Tongue (tissue), 3 donors: ENCODE measurements at places on chromosomes 1 and 21.

DNA sequence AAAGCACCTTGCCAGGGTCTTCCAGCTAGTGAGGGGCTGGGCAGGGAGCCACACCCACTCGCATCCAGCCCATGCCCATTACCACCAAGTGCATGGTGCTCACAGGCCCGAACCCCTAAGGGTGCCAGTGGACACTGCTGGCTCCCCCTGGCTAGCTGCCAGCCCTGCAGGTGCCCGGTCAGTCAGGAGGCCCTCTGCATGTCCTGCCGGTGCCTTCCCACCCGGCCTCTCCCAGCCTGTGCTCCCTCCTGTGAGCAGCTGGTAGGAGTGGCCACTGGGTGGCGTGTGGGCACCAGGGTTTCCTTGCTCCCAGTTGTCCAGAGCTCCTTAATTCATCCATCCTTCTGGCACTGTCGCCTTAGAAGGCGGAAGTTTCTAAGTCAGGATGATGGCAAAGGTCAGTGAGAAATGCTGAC lies 33.4 kb downstream of the QSOX1 start:
- DNase-seq = peak; percentile 82

DNA sequence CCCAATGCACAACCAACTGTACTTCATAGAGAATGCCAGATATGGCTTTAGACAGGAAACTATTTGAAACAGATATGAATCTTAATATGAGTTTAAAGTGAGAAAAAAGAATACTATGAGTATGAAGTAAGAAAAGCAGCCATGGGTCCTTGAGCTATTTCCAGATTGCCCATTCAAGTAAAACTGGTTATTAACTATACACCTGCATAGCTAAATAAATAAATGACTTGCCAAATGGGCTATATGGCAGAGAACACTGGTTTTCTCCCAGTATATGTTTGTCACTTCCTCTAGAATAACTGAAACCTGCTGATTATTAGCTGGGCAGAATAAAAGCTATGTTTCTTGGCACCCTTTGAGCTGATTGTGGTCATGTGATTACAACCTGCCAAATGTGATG lies 17.0 kb upstream of the CD1C start:
- DNase-seq = no peak

DNA sequence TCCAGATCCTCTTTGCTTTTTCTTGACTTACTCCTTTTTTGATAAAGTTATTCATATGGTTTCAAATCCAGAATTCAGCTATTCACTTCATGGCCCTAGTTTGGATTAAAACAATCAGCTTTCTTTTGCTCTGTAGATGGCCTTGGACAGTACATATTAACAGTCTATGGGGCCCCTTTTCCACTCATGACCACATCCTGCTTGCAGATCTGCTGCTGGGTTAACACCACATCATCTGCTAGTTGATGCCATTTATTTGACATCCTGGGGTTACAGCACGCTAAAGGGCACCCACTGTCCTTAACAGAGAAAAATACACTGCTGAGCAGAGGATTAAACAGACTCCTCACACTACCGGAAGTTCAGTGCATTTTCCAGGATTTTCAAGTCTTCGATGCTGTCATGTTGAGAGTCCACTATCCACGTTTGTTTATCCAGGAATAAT lies 941 bp upstream of the IFI16 start:
- DNase-seq = no peak

GRCh38 chr1:27103498-27103897 lies 51.4 kb downstream of the SLC9A1 start:
- no peak for DNase-seq

DNA sequence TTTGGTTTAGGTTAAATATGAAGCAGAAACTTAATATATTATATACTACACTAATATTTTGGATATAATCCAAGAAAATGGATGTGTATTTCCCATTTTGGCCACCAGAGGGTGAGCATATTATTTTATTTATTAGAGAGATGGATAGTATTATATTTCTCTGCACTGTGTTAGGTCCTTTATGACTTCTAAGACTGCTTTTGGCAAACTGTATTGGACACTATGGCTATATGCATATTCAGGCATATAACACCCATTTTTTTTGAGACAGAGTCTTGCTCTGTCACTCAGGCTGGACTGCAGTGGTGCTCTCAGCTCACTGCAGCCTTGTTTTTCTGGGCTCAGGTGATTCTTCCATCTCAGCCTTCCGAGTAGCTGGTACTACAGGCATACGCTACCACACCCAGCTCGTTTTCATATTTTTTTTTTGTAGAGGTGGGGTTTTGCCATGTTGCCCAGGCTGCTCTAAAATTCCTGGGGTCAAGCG lies 17.8 kb upstream of the PGM1 start:
- DNase-seq = peak; percentile 63

- no peak for DNase-seq
These were observed 18.6 kb downstream of the DISP1 start for GRCh38 chr1:222833356-222833876.

DNA sequence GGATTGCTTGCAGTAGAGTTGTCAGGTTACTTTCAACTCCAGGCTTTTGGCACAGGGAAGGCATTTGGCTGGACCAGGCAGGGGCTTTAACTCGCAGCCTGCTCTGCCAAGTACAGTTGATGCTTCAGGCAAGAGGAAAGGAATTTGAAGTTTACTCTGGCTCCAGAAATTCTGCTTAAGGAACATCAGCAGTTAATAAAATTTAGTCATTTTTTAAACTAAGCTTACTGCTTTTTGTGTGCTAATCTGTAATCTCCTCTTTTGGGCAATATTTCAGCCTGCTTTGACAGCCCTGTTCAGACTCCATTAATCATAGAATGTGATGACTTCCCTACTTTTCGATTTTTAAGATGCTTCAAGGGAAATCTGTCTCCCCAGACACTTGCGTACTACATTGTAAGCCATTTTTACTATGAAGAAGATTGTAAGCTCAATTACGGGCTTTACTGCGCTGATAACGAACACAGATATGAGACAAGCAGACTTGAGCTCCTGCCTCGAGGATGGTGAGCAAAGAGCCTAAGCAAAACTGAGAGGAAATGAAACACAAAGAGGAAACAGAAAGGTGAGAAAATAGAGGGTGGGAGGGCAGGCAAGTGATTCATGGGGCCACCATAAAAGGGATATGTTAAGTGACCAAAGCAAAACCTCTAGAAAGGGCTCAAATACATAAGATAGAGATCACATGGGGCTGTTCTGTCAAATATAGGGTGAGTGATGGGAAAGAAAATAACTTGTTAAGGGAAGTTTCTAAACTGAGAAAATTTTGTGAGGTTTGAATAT lies 76.6 kb upstream of the VAV3 start:
- DNase-seq = peak; percentile 76

- no peak for DNase-seq
These were observed 156.9 kb downstream of the TOMM20 start for GRCh38 chr1:234971586-234972297.

- DNase-seq = no peak
These were observed 251.4 kb downstream of the ZNF648 start for GRCh38 chr1:181809991-181810545.

DNA sequence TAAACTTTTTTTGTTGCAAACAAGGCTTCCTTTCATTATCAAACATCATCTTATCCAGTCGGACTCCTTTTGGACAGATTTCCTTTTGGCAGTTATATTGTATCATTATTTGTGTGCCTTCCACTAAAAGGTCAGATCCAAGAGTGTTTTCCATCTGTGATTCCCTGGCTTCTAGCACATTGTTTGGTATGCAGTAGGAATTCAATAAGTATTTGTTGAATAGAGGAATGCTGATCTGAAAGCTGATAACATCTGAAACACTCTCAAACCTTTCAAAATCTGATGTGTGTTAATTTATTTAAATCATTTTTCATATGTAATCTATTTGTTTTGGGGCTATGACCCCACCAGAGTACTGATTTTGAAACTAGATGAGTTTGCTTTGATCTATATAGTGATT lies 39.0 kb downstream of the NDC1 start:
- no peak for DNase-seq

- no peak for DNase-seq
These were observed 173.6 kb downstream of the IER5 start for GRCh38 chr1:181262069-181262468.

DNA sequence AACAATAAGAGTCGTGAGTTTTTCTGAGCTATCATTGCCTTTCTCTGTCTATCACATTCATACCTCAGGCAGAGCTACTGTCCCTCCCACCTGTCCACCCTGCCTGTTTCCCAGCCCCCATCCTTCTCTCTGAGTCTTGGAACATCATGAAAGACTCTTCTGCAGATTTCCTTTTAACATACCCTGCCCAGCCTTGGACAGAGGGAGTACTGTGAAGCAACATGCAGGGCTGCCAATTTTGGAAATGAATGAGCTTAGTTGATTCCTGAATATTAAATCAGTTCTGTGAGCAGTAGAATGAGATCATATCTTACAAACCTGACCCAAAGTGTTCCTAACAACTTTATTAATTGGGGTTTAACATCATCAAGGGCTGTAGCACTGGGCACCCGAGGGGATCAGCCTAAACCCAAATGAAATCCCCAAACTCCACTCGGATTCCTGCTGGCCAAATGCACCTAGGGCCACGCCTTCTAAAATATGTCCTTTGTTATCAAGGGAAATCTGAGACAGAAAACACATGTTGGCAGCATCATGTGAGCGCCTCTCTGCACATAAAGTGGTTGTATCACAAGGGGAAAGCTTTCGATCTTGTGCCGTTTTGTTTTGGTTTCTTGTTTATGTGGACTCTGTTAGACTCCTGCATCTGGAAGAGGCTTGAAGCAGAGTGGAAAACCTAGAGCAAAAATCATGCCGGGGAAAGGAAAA lies 357.6 kb downstream of the KIF26B start:
- peak; percentile 64 for DNase-seq

DNA sequence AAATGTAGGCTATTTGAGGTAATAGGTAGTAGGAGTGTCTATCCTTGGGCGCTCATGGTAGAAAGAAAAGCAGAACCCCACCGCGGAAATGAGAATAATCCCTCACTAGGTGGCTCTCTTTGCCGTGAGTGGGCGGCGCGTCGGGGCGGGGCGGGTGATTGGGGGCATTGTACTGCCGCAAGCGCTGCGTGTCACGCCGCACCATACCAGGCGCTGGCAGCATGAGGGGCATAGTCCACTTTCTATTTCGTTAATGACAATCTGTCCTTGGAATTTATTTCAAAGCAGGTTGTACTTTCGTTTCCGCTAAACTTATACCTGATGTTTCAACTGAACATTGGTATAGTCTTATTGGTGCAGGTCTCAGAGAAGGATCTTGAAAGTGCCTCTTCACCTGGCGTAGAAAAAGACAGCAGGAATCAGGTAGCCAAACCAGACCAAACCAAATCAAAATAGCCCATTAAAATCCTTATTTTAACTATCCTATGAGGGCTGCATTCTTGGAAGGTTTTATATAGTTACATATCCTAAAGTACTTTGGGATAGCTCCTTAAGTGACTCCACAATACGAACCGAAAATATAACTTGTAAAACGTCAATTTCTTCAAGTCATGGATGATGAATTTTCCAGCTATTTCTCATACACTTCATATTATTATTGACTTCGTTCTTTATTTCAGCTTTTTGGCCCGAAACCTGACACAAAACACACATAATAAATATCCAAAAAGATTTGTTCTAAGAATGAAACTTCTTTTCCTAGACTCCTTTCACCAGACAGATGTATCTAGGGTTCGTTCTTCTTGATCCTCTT lies 1.9 kb upstream of the SMG7 start:
- peak; percentile 88 for DNase-seq

GRCh38 chr1:72230746-72231145 lies 51.6 kb downstream of the NEGR1 start:
- DNase-seq = no peak

DNA sequence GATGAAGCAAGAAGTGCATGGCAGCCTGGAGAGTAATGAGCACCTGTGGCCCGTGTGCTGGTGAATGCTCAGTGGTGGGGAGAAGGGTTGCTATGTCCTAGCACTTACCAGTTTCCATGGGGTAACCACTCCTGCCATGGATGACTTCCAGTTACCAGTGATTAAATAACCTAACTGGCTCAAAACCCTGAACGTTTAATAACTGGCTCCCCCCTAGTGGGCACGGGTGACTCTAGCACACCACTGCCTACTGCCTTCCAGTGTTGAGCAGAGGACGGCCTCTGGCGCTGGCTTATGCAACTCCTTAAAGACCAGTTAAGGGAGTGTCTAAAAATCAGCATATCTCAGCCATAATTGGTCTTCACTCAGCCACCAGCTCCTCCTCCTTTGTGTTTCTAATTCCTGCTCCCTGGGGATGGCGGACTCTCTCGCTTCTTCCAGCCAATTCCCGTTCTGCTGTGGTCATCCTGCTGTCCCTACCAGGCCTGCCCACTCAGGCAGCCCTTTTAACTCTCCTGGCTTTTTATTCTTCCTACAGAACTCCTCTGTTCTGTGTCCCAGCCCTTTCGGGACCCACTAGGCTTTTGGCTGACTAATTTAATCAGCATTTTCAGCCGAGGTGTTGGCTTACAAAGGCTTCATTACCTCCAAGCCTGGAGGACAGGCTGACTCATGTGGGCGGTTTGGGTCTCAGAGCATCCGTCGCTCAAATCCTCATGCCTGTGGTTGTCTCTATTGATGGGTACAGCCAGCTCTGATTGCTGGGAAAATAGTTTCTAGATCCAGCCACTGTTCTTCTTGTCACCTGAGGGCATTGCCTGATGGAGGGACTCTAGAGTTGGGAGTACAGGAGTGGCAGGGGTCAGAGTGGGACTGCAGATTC lies 332.4 kb downstream of the CAMTA1 start:
- peak; percentile 28 for DNase-seq

GRCh38 chr1:3127738-3128137 lies 58.7 kb downstream of the PRDM16 start:
- no peak for DNase-seq

DNA sequence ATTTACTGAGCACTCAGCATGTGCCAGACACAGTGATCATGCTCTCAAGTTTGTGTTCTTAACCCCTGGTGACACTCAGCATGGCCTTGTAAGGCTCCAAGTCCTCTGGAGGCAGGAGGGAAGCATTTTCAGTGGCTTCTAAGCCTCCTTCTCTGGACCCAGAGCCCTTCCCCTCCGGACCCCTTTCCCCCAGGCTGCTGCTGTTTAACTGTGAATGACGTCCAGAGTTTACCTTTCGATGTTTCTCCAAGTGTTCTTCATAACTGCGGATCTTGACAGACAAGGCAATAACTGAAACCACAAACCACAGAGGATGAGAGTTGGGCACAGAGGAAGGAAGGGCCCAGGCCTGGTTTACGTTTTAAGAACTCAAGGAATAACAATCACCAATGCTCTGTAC lies 6.5 kb downstream of the MRPS15 start:
- no peak for DNase-seq

GRCh38 chr1:212021563-212021962 lies 13.8 kb downstream of the INTS7 start:
- DNase-seq = no peak

DNA sequence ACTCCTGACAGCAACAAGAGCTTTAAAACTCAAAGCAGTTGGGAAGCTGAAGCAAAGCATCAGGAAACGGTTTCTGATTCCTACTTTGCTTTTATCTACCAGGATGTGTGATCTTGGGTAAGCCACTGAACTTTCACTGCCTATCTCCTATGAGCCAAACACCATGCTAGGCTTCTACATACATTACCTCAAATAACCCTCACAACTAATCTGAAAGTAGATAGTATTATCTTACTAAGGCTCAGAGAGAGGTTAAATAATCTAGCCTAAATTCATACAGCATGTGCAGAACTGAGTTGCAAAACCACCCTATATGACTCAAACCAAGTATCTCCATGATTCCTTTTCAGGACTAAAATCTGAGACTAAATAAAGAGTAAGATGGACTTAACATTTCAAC lies 83.8 kb downstream of the EVI5 start:
- no peak for DNase-seq
